ENCODE measurements at places on chromosomes 2 and 18.

DNA sequence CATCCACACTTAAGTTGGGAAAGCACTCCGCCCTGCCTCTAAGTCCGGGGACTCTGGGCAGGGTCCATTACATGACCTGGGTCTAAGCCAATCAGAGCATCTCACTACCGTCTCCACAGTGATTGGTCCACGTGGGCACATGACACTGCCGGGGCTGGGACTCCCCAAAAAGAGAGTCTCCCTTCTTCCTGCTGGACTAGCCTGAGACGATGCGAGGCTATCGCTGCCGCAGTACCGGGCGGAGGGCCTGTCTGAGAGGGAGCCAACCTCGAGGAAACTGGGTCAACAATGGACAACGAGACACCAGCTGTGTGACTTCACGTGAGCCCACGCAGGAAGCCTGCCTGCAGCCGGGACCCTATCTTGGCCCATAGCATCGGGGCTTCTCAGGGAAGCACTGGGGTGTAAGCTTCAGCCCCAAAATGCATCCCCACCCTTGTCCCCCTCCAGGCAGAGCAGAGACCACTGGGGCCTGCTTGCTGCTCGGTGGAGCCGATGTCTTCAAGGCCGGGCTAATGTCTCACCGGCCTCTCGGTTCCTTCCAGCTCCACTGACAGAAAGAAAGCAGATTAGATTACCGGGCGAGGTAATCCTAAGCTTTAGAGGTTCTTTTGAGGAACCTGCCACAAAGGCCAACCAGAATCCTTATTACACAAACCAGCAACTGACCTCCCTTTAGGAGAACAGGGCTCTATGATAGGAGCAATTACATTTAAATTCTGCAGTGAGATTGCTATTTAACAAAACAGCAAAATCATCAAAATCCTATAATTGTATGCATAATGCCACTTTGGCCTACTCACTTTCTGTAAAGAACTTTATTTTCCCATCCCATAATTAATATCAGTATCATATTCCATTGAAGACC lies 21.3 kb upstream of the COPS8 start:
- DNase-seq, result no peak

DNA sequence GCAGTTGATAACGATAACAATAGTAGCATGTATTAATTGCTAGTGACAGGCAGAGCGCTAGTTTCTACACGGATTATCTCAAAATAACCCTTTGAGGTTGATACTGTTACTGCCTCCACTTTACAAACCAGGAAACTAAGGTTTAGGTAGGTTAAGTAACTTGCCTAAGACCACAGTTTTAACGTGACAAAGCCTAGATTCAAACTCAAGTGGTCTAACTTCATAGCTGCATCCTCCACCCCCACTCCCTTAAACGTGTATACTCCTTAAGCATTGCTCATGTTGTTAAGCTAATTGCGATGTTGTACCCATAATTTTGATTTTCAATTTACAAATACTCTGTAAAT lies 1.2 kb downstream of the ME2 start:
- no peak for DNase-seq

DNA sequence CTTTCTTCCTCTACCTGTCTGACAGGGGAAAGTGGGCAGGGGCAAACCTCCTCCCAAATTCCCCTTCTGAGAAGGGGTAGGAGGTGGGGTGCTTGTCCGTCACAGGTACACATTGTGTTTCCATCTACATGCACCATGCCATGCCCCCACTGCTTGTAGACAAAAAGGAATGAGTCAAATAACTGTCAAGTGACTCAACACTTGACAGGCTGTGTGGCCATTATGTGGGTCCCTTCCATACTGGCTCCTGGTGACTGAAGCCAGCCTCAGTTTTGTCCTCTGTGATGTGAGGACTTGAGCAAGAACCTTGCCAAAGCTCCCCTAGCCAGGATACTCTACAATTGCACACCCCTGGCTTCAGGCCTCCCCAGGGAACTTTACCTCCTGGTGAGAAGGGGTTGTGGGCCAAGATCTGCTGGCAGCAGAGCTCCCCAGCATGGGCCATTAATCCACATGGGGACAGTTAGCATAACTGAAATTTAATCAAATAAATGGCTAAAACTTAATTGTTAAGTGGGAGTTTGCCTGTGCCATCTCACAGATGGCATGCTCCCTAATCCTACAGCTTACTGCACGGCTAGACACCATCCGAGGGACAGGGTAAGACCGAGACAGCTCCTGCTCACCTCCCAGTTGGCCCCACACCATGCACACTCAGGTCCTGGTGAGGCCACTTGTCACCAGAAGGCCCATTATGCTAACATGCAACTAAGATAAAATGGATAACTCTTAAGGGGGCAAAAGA lies 140.2 kb downstream of the BCL11A start:
- no peak for DNase-seq

- no peak for DNase-seq
Observed at GRCh38 chr2:240134956-240135520, 1.1 kb downstream of the COPS9 start.

GRCh38 chr2:237934186-237934585 lies 32.6 kb upstream of the UBE2F start:
- no peak for DNase-seq

- peak; percentile 40 for DNase-seq
Observed at GRCh38 chr2:26757873-26758789, 6.0 kb upstream of the SLC35F6 start.

DNA sequence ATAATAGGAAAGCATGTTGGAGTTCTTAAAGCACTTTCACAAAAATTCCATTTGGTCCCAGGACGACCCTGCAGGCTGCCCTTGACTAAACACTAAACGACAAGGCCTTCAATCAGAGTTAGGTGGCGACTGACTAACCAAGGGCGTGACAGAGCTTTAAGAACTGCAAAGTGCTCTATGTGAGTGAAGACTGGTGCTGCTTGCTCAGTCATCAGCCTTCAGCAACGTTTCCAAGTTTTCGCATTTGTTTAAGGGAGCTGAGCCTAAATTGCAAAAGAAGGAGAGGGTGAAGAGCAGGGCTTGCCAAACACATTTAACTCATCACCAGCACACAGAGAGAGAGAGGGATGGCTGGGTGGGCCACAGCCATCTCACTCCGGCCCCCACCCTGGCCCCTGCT lies 204.7 kb upstream of the PID1 start:
- no peak for DNase-seq

- DNase-seq, result no peak
Observed at GRCh38 chr2:120708944-120709607, 26.6 kb upstream of the GLI2 start.

DNA sequence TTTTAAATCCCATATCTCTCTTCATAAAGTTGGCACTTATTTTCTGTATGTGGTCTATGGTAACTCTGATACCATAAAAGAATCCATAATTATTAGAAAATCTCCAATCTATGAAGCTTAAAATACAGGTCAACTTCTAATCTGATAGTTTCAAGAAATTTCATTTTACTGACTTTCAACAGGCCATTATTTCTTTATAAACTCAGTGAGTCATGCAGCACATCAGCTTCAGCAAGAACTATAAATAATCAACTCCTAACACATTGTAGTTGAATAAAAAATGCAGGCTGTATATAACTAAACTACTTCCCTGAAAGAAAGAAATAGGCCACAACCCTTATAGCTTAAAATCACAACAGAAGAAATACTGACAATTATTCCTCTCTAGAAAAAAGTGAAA lies 204.3 kb upstream of the CCDC150 start:
- no peak for DNase-seq

- DNase-seq, result no peak
Observed at GRCh38 chr2:19021721-19022120, 336.7 kb downstream of the OSR1 start.

- DNase-seq, result no peak
Observed at GRCh38 chr2:20065885-20066602, 14.6 kb upstream of the LAPTM4A start.

DNA sequence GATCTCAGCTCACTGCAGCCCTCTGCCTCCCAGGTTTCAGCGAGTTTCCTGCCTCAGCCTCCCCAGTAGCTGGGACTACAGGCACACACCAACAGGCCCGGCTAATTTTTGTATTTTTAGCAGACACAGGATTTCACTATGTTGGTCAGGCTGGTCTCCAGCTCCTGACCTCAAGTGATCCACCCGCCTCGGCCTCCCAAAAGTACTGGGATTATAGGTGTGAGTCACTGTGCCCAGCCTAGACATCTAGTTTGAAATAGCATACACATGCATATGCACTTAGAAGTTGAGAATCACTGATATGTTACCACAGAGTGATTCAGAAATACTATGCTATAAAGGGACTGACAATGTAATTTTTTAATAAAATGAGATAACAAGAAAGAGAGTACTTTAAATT lies 69.8 kb upstream of the CDKL4 start:
- DNase-seq, result no peak

- no peak for DNase-seq
Observed at GRCh38 chr2:60553495-60554073, at the start of gene BCL11A. Gene BCL11A (minus strand): TSS chr2:60553654. CDS start chr2:60553270, 384 bp downstream.

DNA sequence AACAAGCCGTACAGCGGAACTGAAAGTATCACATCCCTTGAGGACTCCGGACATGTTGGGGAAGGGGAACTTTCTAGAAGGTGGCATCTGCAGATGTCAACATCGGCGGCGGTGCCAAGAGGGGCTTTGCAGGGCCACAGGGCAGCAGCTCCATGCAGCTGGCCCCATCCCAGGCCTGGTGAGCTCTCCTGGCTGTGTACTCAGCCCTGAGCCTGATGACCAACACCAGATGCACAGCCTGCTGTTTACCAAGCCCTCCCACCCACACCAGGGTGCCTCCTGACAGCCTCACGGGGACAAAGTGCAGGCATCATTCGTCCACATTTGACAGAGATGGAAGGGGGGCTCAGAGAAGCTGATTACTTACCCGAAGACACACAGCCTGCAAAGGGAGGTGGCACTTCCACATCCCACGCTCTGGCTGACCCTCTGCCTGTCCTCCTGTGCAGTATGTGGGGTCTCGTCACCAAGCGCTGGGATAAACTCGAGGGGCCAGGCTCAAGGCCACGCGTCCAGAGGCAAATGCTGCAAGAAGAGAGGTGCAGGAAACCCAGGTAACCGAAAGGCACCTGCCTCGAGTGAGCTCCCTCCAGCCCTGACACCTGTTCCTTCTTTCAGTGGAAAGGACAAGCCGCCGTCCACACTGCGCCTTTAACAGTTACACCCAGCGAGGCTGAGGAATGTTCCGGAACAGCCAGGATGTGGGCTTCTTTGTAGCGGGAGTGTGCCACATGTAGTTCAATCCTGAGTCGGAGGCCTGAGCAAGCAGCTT lies 69.0 kb upstream of the ASAP2 start:
- no peak for DNase-seq

DNA sequence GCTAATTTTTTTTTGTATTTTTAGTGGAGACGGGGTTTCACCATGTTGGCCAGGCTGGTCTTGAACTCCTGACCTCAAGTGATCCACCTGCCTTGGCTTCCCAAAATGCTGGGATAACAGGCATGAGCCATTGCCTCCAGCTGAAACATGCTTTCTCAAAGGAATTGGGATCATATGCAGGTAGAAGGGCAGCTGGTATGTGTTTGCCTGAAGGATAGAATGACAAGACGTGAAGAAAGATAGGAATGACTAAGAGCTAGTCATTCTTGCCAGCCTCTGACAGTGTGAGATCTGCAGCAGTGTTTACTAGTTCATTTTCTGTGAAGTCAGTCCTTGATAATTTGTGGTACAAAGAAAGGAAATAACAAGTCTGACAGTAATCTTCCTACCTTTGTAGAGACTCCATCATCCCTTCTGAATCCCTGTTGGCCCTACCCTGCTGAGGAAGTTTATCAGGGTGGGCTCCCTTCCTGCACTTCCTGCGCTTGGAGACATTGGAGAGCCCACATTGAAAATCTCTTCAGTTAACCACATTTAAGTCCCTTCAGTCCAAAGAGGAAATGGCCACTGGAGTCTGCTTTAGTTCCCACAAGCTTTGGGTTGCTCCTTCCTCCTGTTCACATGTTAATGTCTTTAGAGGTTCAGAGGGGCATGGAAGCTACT lies 14.7 kb downstream of the CFLAR start:
- no peak for DNase-seq

DNA sequence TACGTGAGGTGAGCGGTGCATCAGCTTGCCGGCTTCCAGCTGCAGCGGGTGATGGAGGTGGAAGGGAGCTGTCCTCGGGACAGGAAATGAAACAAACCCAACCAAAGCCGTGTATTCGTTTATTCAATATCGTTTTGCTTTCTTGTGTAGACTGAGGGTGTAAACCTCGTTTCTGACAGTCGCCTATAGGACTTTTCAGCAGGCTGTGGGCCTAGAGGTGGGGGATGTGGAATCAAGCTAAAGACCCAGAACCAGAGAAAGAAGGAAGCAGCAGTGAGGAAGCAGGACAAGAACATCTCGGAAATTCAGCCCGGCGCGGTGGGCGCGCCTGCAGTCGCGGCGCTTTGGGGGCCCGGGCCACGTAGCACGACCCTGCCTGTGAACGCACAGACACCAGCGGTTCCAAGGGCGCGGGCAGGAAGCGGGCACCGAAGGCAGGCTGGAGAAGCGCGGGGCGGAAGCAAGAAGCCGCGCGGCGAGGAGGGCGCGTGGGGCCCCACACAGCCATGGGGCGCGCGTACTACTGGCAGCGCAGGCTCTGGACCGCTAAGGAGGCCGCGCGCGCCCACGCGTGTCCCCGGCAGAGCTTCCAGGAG lies 755 bp upstream of the ATP9B start:
- DNase-seq, result no peak

- no peak for DNase-seq
Observed at GRCh38 chr2:217551252-217551899, 451.4 kb downstream of the TNS1 start.

GRCh38 chr2:209681201-209681735 lies 90.4 kb upstream of the UNC80 start:
- no peak for DNase-seq

Data from GM12864 (cell line).